ENCODE measurements at places on chromosomes 6 and 20.

DNA sequence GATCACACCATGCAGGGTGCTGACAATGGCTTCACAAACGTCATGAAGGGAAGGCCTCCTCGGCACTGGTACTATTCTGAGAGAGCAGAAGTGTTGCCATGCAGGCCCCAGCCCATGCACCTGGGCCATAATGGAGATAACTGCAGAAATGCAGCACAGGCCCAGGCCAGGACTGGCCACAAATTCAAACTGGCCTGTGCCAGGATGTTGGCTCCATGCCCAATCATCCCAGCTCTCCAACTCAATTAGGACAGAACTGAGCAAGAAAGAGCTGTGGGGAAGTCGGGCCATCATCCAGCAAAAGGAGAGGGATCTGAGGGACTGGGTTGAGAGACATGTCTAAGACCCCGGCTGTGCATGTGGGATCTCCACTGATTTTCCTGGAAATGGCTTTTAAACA, 48.9 kb upstream of the SYNDIG1 start:
- no peak for DNase-seq

GRCh38 chr6:146335336-146335735, 208.3 kb upstream of the RAB32 start:
- no peak for DNase-seq

DNA sequence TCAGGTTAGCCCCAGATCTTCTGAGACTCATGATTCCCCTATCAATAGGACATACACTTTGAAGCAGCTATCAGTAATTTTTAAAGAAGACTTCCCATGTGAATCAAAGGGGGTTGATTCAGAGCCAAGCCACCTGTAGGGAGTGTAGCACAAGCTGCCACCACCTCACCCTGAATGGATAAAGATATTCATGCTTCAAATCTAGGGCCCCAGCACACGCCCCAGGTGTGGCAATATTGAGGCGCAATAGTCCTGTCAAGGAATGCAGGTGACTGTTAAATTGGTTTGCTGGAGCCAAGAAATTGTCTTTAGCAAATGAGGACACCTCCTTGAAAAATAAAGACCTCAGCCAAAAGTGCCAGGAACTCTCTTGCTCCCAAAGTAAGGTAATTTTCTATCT, 404.4 kb downstream of the MAFB start:
- DNase-seq, result no peak

DNA sequence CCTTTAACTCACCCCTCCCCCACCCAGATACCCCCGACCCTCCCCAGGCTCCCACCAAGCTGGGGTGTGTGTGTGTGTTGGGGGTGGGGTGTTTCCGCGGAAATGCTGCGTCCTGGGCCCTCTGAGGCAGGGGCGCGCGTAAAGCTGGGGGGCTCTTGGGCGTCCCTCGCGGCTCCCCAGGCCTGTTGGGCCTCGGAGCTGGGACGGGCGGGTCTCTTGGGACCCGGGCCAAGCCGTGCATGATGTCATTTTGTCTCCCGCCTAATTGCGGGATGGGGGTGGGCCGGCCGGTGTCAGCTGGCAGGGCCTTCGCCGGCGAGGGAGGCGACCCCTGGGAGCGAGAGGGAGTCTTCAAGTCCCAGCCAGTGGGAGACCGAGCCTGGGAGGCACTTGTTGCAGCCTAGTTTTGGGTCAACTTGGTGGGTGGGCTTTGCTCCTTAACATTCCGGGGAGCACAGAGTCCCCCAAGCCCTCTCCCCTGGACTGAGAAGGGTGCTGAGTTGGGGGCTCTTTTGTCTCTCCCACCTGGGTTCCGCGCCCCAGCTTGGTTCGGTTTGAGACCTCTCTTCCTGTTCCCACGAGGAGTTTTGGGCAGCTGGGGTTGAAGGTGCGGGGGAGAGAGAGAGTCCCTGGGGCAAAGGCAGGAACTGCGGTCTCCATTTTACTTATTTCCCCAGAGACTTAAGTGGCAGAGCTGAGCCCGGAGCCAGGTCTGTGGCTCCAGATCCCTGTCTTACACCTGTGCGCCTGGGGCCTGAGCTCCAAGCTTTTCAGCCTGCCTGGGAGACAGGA, 623 bp downstream of the MYBL2 start:
- DNase-seq, result no peak

DNA sequence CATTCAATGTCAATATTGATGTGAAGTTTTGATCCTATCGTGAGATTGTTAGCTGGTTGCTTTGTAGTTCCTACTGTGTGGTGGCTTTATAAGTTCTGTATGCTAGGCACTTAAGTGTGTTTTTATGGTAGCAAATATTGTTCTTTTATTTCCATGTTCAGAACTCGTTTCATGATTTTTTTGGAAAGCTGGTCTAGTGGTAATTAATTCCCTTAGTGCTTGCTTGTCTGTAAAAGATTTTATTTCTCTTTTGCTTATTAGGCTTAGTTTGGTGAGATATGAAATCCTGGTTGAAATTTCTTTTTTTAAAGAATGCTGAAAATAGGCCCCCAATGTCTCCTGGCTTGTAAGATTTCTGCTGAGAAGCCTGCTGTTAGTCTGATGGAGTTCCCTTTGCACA, 27.8 kb upstream of the PLCB1 start:
- DNase-seq, result no peak

- peak; percentile 91 for DNase-seq
Observed at GRCh38 chr20:31543966-31544598, 29.8 kb downstream of the HM13 start.

DNA sequence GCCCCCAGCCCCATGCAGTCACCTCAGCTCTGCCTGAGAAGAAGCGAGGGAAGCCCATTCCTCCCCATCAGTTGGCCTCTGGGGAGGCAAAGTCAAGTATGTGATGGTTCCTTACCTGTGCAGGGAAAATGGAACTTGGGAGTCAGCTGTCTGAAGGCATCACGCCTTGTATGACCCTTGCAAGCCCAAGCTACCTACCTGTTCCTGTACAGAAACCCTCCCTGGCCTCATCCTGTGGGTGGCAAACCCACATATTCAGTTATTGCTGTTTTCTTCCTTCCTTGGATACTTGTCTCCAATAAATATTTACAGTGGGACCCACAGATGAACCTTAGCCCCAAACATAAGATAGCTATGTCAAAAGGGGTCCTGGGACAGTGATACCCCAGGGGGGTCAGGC, 92.2 kb upstream of the MLN start:
- no peak for DNase-seq

- no peak for DNase-seq
Observed at GRCh38 chr6:129605967-129606366, 104.0 kb downstream of the ARHGAP18 start.

DNA sequence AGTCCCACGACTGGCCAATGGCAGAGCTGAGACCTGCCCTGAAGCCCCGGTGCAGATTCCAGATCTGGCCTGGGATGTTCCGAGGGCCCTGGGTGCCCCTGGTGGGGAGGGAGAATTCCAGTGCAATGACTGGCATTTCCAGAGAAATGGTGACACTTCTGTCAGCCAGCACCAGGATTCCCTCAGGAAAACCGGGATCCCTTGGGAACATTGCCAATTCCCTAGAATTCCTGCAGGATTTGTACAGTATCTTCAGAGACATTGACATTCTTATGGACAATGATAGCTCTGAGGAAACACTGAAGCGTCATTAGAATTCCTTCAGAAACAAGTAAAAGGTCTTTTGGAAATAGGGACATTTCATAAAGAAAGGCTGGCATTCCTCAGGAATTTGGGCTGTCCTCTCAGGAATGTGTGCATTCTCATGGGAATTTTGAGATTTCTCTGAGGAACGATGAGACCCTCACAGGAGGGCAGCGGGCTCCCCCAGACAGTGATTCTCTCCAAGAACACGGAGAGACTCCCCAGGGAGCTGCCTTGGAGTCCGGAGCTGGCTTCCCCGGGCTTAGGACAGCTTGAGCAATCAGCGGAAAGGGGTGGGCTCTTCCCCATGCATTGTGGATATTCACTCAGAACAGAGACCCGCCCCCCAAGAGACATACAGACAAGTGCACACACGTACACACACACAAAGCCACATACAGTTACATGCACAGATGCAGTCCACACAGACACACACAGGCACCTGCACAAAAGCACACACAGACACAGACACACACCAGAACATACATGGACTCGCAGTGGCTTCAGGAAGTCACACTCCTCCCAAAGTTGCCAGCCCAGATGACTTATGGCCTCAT, 35.2 kb upstream of the BPIFA2 start:
- no peak for DNase-seq

- DNase-seq, result no peak
Observed at GRCh38 chr6:136487759-136488425, 62.3 kb downstream of the MAP7 start.

- DNase-seq, result no peak
Observed at GRCh38 chr20:63310265-63310991, 17.4 kb downstream of the COL20A1 start.

DNA sequence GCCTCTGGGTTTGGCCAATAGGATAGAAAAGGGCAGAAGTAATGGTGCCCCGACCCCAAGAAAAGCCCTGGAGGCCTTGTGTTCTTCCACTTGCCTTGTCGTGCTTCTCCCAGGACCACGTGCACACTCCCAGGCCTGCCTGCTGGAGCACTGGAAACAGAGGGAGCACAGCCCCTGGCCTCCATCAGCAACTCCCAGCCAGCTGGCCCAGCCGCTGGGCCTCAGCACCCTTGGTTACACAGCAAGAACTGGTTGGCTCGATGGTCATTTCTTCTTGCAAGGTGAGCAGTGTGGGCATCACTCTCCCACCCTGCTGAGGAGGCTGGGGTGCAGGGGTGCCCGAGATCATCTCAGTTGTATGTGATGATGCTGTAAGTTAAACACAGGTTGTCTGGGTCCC, 69.2 kb upstream of the CST7 start:
- DNase-seq, result no peak

GRCh38 chr6:37024656-37025337, 19.3 kb downstream of the FGD2 start:
- DNase-seq, result peak; percentile 37

- DNase-seq, result no peak
Observed at GRCh38 chr6:142821164-142821716, 123.7 kb downstream of the HIVEP2 start.

GRCh38 chr6:163964789-163965188, 550.3 kb downstream of the QKI start:
- DNase-seq, result no peak

DNA sequence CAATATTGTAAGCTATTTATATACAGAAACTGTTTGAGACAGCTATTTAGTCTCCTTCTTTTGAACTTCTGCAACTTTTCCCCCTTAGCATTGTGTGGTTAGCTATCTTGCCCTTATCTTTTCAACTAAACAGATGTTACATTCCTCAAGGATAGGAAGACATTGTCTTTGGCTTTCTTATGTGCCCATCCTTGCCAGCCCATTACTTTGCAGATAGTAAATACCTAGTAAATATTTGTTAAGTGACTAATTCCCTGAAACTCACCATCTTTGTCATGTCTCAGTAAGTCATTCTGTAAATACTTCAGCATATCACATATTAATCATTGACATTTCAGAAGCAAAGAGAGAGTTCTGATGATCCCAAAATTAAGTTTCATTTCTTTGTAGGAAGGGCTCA, 69.1 kb upstream of the FLRT3 start:
- no peak for DNase-seq

DNA sequence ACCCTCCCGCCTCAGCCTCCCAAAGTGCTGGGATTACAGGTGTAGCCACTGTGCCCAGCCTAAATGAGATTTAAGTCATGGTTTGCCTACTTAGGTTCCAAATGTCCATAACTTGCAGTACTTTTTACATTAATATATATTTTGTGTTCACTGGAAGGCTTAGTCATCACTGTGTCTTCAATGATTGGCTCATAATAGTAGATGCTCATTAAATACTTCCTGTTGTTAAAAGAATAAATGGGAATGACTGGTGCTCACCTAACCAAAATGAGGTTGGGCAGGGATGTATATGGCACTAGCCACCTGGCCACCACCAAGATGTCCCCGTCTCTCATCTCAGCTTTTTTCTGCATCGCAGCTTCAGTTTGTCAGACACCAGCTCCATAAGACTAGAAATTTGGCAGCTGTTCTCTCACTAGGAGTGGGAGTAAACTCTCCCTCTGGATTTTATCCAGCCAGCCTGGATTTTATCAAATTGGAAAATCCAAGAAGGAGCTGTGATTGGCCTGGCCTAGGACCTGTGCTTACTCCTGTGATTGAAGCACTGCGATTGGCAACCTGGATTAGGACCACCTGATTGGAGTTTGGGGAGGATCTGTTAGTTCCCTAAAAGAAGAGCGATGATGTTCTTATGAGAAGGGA, 1.1 kb upstream of the GLO1 start:
- no peak for DNase-seq

- no peak for DNase-seq
Observed at GRCh38 chr6:26300359-26300758, 64.6 kb upstream of the BTN3A2 start.

GRCh38 chr20:51763965-51764602, 4.1 kb downstream of the ATP9A start:
- no peak for DNase-seq

- DNase-seq, result no peak
Observed at GRCh38 chr6:108236791-108237190, 24.0 kb downstream of the SNX3 start.

- DNase-seq, result peak; percentile 24
Observed at GRCh38 chr6:53530346-53530745, 14.6 kb downstream of the GCLC start.

All from astrocyte of the spinal cord (primary cell).